ENCODE measurements at places on chromosomes 5 and 9. TPM values are rescaled to one million over a fixed set of nuclear protein-coding genes. Genes with fewer than 3 reads are reported as not detected.

GRCh38 chr5:169650701-169651331 is 13.7 kb downstream of the DOCK2 start:
- no peak for DNase-seq

DNA sequence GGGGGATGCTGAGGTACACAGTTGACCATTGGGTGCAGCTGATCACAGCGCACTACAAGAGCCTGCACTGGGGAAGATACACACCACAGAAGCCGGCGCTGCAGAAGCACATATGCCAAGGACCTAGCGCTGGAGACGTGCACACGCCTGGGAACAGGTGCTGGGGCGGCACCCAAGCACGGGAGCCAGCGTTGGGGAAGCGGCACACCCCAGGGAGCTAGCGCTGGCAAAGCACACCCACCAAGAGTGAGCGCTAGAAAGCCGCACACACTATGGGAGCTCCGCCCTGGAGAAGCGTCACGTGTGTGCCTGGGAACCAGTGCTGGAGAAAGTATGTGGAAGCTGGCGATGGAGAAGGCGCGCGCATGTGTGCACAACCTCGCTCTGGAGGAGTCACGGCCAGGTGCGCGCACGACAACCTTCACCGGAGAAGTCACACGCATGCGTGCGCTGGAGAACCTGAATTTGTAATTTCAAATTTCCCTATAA is 4.5 kb downstream of the FANCC start:
- peak; percentile 59 for DNase-seq

- no peak for DNase-seq
These were observed 329.3 kb upstream of the ADCY2 start for GRCh38 chr5:7066471-7067235.

DNA sequence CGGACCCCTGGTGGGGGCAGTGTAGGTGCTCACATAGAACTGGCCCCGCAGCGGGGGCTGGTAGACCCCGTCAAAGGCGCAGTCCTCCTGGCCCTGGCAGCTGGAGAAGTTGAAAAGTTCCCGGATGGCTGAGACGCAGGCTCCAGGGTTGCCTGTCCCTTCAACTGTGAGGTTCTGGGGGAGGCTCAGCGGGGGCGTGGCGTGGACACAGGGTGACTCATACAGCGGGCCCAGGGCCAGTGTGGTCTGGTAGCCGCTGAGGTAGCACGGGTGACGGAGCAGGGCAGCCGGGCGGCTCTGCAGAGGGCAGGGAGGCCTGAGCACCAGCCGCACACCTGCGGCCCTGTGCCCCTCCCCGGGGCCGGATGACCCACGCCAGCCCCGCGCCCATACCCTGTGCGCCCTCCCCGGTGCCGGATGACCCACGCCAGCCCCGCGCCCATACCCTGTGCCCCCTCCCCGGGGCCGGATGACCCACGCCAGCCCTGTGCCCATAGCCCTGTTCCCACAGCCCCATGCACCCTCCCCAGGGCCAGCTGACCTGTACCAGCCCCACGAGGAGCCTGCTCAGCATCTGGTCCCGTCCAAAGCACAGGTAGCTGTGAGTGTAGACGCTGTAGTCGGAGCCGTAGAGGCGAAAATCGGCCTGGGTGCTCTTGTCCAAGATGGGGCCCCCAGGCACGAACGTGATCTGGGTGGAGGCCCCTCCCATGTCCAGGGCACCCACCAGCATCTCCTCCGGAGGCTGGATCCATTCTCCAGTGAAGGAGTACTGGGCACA is 5.0 kb downstream of the ENTPD8 start:
- no peak for DNase-seq

GRCh38 chr5:40037713-40038112 is 612.9 kb upstream of the DAB2 start:
- DNase-seq: no peak

LCNL1 gene
- polyA plus RNA-seq: 0.17 TPM

STING1 gene
- polyA plus RNA-seq: 35.7 TPM

GRCh38 chr5:6505416-6505755 is 56.7 kb downstream of the UBE2QL1 start:
- no peak for DNase-seq

- no peak for DNase-seq
These were observed 128.5 kb downstream of the VPS13A start for GRCh38 chr9:77305622-77306400.

ANKRD18A gene
- polyA plus RNA-seq: 2.3 TPM

SLC6A7 gene
- polyA plus RNA-seq: not detected

- no peak for DNase-seq
These were observed 140.0 kb downstream of the ADAMTS2 start for GRCh38 chr5:179205277-179205676.

DNA sequence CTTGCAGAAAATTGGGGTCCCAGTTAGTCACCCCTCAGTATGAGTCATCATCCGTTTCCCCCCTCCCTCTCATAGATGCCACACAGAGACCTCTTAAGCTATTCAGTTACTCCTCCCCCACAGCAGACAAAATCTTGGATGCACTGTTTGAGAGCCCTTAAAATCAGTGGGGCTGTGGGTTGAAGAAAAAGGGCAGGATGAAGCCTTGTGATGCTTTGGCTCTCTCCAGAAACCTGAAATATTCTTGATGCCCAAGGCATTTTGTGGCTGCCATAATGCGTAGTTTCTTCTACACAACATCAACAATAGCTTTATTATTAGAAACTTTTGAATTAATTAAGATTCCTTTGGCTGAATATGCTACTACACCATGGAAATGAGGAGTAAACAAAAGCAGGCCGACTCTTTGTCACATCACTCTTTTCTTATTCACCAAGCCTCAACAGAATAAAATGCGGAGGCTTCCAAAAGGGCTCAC is 133.8 kb downstream of the MRPS30 start:
- no peak for DNase-seq

DNA sequence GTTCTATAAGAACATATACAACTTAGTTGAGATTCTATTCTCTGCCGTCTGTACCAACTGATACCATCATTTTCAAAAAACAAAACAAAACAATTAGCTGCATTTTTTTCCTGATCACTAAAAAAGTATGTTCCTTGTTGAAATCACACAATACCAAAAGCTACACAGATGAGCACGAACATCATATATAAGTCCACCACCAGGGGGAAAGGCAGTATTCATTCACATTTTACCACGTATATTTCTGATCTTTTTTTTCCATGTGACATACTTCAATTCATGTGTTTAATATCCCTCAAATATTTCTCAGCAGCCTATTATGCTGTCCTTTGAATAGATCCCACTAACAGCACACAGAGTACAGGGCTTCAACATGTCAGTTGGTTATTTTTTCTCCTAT is 40.6 kb downstream of the IRX2 start:
- no peak for DNase-seq

Data from left renal cortex interstitium (tissue), 4 donors.